Nucleus accumbens (tissue), 56 donors: ENCODE measurements at places on chromosomes 12 and 14.

GRCh38 chr14:77120771-77121743 lies 20.5 kb downstream of the ZDHHC22 start:
- no peak for DNase-seq

DNA sequence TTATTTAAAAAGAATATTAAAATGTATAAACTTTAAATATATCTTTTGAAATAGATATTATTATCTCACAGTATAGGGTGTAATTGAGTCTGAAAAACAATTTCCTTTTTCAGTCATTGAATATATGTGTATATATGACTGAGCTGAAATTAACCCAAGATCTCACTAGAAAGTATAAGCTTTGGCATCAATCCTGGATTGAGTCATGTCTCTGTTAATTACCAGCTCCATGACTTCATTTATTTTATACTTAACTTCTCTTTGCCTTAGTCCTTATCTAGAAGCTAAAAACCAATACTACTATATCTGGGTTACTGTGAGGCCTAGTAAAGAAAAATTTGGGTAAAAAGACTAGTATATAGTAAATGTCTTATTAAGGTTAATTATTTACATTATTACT lies 1020.3 kb downstream of the LRFN5 start:
- DNase-seq, result no peak

DNA sequence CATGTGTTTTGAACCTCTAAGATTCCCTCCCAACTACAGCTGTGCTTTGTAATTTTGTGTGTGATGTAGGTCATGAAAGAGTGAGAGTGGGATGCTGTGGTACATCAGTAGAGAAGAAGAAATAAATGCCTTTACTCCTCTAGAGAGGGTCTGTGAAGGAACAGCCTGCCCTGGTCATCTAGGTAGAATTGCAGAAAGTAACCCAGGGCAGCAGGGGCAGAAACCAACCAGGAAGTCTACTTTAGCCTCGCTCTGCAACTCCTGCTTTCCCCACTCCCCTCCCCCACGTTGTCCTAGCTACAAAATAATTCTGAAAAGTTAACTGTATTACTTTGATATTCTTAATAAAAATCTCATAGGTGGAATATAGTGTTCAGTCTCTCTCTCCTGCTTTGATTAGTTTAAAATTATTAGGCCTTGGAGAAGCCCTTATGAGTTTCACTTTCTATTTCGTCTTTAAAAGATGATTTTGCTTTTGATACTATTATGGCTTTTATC lies 7.5 kb downstream of the TBK1 start:
- no peak for DNase-seq

GRCh38 chr14:94125659-94126418 lies 3.6 kb downstream of the IFI27L2 start:
- no peak for DNase-seq

DNA sequence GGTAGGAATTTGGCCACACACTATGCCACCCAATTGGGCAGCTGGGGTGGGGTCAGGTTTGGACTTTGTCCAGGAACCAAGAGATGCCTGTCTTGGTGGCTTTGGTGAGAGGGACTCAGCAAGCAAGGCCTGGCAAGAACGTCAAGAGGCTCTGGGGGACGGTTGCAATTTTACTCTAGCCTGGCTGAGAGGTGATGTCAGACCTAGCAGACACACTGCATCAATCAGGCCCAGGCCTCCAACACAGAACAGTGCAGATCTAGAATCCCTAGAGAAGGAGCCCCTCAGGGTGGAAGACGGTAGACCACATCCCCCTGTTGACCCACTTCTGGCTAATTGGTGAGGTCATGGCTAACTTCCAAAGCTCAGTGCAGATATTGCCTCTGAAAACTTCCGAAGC lies 1.6 kb upstream of the UNC119B start:
- no peak for DNase-seq

- DNase-seq, result no peak
Measured at GRCh38 chr12:108241986-108242703, 97.0 kb downstream of the CMKLR1 start.

- DNase-seq, result no peak
Measured at GRCh38 chr12:52946797-52947547, 1.9 kb upstream of the KRT18 start.

DNA sequence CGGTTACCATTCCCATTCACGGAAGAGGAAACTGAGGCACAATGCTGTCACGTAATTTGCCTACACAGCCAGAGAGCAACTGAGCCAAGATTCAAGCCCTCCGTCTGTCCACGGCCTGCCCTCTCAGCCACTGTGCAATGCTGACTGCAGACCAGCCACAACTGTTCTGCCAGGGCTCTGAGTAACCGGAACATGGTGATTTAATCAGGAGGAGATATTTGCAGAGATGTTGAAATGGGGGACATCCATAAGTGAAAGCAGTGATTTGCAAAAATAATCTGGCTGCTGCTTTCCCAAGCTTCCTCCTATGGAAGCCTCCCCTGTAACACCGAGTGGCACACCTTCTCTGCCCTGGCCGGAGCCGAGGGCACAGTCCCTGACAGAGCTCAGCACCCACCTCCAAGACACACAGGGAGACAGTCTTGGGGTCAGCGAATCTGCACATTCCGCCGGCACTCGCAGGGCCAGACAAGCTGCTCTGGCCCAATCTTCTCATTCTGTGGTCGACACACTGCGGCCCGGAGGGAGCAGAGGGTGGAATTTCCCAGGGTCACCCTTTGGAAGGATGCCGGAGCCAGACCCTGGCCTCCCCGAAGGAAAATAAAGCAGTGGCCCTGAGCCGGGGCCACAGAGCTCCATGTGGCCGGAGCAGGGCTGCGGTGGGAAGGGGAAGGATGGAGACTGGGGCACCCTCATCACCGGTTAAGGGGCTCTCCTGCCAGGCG lies 158.2 kb upstream of the DIO3 start:
- DNase-seq, result no peak

- no peak for DNase-seq
Measured at GRCh38 chr12:1559676-1560091, 34.7 kb downstream of the FBXL14 start.

GRCh38 chr12:57452937-57453509 lies 2.1 kb upstream of the INHBE start:
- DNase-seq, result peak; percentile 71

DNA sequence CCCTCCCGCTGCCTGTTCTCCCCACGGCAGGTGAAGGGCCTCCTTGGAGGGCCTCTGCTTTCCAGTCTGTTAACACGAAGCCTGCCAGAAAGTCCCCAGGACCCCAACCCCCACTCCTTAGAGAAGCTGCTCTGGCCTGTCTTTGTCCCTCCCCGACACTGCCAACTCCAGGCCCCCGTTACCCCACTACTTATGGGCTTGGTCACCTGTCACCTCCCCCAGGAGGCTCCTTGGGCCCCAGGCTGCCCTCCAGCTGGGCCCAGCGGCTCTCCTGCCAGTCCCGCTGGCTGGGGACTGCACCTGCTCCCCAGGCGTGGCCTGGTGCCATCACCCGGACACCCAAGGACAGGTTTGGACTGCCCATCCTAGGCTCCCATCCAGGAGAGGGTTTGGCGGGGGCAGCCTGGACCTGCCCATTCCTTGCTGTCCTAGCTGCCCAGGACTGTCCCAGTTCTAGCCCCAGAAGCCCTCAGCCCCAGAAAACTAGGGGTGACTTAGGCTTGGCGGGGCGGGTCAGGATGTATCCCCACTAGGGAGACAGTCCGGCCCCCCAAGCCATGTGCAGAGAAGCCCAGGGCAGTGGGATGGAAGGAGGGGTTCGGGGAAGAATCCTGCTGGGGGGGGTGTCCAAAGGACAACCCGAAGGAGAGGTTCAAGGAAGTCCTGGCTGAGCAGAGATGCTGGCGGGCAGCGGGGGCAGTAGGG lies 155.7 kb upstream of the C14orf180 start:
- no peak for DNase-seq

- DNase-seq, result no peak
Measured at GRCh38 chr12:82326905-82327503, 31.2 kb downstream of the CCDC59 start.

DNA sequence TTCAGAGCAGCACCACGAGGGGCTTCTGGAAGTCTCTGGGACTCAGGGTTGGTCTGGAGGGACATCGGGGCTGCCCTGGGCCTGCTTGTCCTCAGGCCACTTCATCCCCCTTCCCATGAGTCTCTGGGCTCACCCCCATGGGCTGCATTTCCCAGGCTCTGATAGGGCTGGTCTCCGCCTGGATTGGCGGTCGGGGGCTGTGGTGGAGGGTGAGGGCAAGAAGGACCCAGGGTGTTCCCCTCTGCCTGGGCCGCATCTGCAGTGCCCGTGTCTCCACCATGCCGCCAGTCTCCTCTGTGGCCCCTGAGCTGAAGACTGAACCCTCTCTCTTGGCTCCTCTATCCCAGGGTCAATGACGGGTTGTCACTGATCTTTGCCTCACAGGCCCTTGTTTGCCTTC lies 242.1 kb downstream of the ADGRD1 start:
- DNase-seq, result no peak

GRCh38 chr12:94753036-94753679 lies 102.8 kb upstream of the TMCC3 start:
- no peak for DNase-seq

DNA sequence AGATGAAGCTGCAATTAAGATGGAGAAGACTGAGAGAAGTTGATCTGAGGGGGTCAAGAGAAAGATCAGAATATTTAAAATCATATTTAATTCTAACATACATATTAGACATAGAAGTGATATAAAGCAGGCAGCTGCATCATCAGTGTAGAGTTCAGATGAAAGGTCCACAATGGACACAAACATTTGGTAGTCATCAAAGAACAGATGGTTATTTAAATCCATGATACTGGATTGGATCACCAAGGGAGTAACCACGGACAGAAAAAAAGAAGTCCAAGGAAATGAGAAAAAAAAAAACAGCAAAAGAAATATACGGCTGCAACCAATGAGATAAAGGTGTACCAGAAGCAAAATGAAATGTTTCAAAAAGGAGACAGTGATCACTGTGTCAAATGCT lies 20.1 kb downstream of the NOVA1 start:
- no peak for DNase-seq

- no peak for DNase-seq
Measured at GRCh38 chr12:108305520-108305919, 33.6 kb downstream of the CMKLR1 start.
